Fibroblast of lung (primary cell): ENCODE measurements at places on chromosomes 12 and 14.
A peak's percentile ranks its signal among the peaks of the same experiment; 100 is the strongest.

DNA sequence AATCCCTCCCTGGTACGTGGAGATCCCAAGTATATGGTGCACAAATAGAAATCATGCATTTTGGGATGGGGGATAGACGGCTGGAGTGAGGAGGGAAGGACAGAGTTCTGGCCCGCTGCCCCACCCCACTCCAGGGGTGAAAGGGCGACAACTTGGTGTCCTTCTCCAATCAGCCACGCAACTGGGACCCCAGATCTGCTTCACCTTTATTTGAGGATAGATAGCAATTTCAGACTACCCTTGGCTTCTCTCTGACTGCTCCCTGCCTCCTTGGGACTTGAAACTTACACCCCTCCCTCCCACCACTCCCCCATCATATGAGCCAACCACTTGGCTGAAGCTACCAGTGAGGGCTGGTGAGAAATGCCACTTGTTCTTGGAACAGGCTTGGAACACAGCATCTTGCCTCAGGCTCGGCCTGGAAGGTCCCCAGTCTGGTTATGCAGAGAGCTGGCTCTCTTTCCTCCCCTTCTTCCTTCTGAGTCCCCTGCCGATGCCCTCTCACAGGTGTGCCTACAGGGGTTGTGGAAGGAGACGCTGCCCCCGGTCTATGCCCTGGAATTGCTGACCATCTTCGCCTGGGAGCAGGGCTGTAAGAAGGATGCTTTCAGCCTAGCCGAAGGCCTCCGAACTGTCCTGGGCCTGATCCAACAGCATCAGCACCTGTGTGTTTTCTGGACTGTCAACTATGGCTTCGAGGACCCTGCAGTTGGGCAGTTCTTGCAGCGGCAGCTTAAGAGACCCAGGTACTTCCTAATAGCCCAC, 8.1 kb downstream of the OAS3 start:
- no peaks in the 10 kb centered on the region for H3K4me1 ChIP-seq
- DNase-seq, result no peak
- H3K36me3 ChIP-seq, result no peaks in the 10 kb centered on the region
- no peak overlapping the region for H3K27ac ChIP-seq
- H3K4me3 ChIP-seq, result no peak overlapping the region

- peaks cover 13% of the 10 kb centered on the region for H3K27me3 ChIP-seq
- H3K36me3 ChIP-seq, result no peaks in the 10 kb centered on the region
- H3K4me3 ChIP-seq, result no peak overlapping the region
These were observed 19.9 kb downstream of the LRTM2 start for GRCh38 chr12:1839956-1840951.

GRCh38 chr12:122610911-122611310, 83.9 kb downstream of the KNTC1 start:
- no peaks in the 10 kb centered on the region for H3K4me1 ChIP-seq
- no peaks in the 10 kb centered on the region for H3K27me3 ChIP-seq
- peak; percentile 1 for DNase-seq
- H3K4me3 ChIP-seq, result no peak overlapping the region
- peaks cover 3% of the 10 kb centered on the region for H3K36me3 ChIP-seq

DNA sequence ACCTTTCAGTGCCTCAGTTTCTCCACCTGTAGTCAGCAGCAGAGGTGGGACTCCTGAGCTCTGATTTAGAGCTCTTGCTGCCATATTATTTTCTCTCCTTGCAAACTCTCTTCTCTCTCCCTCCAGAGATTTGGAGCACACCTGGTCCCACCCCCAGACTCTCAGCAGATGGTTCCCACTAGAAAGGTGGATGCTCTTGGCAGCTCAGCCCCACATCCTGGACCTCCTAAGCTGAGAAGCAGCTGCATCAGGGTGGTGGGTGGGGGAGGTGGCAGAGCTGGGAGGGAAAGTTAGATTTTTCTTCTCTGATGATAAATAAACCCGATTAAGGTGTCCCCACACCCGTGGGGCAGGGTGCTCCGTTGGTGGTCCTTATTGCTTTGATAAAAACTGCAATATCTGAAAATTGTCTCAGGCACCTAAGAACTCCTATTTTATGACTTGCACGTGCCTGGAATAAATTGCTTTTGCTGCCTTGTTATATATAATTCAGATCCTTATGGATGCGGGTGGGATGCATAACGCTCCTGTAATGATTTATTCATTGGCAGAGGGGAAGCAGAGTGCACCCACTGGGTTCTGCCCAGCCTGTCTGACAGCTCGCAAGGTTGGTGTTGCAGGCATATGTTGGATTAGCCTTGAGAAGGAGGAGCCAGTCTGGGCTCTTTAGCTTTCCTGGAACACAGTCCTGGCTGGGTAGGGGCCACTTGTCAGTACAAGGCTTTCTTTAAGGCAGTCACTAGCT, 214.2 kb downstream of the SUDS3 start:
- no peak overlapping the region for H3K4me3 ChIP-seq
- no peak for DNase-seq
- H3K4me1 ChIP-seq, result no peaks in the 10 kb centered on the region
- no peaks in the 10 kb centered on the region for H3K27me3 ChIP-seq
- H3K27ac ChIP-seq, result no peak overlapping the region

GRCh38 chr12:123395236-123395635, 11.3 kb downstream of the KMT5A start:
- H3K27ac ChIP-seq, result no peak overlapping the region
- H3K27me3 ChIP-seq, result no peaks in the 10 kb centered on the region
- peaks cover 26% of the 10 kb centered on the region for H3K36me3 ChIP-seq
- H3K4me1 ChIP-seq, result peaks cover 13% of the 10 kb centered on the region

GRCh38 chr14:75519826-75520728, 2.2 kb upstream of the BATF start:
- peak; percentile 79 for DNase-seq
- no peak overlapping the region for H3K4me3 ChIP-seq
- no peaks in the 10 kb centered on the region for H3K36me3 ChIP-seq

GRCh38 chr12:129811963-129812362, 91.9 kb downstream of the TMEM132D start:
- no peaks in the 10 kb centered on the region for H3K27me3 ChIP-seq
- no peak overlapping the region for H3K27ac ChIP-seq
- H3K36me3 ChIP-seq, result no peaks in the 10 kb centered on the region
- no peaks in the 10 kb centered on the region for H3K4me1 ChIP-seq
